Activated naive CD8-positive, alpha-beta T cell treated with anti-CD3 and anti-CD28 coated beads, Interleukin-2, amount 50 U/mL, for 16 hours (primary cell): ENCODE measurements at places on chromosomes 12 and 14.

- DNase-seq: no peak
Measured at GRCh38 chr14:51627313-51627712, 24.4 kb upstream of the FRMD6 start.

GRCh38 chr12:74365178-74365964, 172.3 kb upstream of the ATXN7L3B start:
- DNase-seq: no peak

DNA sequence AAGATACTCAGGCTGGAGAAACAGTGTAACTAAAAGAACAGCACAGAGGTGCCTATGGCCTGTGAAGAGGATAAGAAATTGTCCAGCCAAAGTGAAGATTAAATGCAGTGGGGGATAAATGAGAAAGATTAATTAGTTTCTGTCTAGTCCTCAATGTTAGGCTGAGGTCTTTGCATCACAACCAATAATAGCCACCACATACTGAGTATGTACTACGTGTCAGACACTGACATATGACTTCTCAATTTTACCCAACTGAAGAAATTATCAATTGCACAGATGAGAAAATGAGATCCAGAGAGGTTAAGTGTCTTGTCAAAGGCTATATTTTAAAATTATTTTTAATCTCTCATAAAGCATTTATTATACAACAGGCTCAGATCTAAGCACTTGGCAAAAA, 285.9 kb downstream of the PDZRN4 start:
- no peak for DNase-seq

DNA sequence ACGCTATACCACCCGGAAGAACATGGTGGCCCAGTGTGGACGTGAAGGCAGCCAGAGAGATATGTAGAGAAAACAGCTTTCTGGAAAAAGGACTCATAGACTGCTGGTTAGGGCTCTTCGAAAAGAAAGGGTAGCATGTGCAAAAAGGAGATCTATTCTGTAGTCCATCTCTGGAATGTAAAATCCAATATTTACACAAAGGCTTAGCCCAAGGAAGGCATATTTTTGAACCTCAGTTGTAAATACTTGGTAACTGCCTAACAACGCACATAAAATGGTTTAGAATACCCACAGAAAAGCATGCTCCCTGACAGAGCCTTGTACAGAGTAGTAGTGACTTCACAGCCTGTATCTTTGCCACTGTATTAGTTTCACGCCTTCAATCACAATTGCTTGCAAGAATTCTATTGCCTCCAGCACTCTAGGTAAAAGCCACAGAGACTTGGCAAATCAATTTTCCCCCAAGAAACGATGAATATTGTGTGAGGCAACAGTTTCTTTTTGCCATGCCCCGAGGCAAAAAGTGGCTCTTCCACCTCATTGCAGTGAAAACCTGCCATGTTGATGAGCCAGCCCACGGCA, 59.2 kb downstream of the TRIM9 start:
- no peak for DNase-seq

GRCh38 chr12:121005346-121005815, 10.9 kb downstream of the C12orf43 start:
- no peak for DNase-seq

- DNase-seq: no peak
Measured at GRCh38 chr12:104201238-104202001, 14.2 kb upstream of the TXNRD1 start.

DNA sequence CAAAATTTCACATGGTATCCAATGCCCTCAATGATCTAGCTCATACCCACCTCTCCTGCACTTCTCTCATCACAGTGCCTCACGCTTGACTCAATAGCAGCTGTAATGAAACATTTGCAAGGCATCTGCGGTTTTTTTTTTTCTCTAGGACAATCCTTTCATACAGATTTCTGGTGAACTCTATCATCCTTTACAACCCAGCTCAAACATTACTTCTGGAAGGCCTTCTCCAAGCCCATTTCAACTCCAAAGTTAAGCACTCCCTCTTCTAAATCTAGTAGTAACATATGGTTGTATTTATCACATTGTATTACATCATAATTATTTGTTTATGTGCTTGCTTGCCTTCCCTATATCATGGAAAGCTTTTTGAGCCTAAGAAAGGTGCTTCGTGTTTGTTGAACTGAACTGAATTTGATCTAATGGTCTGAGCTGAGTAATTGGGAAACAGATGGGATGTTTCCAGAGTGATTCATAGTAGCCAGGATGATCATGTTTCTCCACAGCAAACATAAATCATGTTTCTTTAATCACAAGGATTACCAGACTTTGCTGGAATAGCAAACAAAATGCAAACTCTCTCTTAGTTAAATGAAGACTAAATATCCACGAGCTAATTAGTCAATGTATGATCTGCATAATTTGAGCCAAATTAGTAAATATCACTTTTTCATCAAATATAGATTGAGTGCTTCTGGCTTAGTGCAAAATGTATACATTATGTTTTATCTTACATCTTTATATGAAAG, 14.3 kb downstream of the CFL2 start:
- no peak for DNase-seq

DNA sequence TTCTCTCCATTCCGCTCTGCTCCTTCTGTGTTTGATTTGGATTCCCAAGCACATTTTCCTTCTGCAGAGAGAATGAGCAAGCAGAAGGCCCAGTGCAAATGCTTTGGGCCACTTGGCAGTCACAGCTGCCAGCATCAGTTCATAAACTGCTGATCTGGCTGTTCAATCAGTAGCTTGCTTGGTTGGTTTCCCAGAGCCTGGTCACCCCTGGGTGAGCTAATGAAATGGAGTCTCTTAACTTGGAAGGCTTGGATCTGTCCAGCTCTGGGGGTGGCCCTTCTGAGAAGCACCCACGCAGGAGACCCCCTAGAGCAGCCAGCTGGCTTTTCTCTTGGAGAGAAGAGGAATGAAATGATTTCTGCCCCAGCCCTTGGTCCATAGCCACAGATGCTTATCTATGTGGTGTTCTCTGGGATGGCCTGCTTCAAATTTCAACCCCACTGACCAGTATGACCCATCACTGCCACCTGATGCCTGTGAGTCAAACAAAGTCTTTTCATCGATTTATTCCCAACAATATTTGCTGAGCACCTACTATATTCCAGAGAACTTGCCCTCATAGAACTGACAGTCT, 30.3 kb downstream of the FAIM2 start:
- no peak for DNase-seq

DNA sequence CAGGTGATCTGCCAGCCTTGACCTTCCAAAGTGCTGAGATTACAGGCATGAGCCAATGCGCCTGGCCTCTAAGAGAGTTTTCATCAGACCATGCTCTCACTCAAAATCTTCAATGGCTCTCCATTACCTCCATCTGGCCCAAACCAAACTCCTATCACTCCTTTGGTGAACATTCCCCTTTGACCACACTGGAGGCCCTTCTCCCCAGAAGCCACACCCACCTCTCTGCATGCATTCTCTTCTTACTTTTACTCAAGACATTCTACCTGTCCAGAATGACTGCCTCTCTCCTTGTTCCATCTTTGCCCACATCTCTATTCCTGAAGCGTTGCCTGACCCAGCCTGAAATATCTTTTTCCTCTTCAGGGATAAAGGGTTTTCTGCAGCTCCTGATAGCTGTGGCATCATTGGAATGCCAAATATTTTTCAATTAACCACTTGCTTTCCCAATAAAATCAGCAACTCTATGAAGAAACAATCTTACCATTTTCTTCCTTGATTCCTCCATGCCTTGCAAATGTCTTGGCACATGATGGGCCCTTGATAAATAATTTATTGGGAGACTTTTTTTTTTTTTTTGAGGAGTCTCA, 15.5 kb downstream of the PLEK2 start:
- DNase-seq: no peak

- no peak for DNase-seq
Measured at GRCh38 chr12:59396919-59397318, 198.9 kb upstream of the SLC16A7 start.

DNA sequence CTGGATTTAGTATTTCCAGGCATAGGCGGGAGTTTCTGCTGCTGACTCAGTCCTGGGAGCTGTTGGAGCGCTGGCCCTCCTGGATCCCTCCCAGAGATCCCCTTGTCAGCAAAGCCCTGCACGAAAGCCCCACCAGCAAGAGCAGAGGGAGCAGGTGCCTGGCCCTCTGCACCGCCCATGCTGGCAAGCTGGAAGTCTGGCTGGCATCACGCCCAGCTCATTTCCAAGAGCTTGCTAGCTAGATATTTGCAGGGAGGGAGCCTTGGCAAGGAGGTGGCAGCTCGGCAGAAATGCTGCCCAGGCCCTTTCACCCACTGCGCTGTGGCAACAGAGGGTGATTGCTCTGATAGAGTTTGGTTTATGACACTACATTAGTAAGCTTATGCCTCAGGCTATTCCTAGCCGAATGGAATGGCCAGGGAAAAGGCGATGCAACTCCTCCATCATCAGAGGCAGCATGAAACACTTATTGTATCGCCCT, 193.9 kb downstream of the EMP1 start:
- no peak for DNase-seq

GRCh38 chr14:53520078-53520928, 367.2 kb upstream of the DDHD1 start:
- no peak for DNase-seq

DNA sequence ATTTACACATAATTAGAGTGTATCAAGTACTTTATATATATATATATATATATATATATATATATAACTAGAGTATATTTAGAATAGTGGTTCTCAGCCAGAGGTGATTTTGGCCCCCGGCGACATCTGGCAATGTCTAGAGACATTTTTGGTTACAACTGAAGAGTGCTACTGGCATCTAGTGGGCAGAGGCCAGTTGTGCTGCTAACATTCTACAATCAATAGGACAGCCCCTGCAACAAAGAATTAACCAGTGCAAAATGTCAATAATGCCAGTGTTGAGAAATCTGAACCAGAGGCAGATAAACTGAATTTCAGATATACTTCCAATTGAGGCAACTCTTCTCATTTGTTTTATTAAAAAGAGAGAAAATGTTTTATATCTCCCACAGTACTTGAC, 8.9 kb downstream of the GTF2A1 start:
- no peak for DNase-seq

DNA sequence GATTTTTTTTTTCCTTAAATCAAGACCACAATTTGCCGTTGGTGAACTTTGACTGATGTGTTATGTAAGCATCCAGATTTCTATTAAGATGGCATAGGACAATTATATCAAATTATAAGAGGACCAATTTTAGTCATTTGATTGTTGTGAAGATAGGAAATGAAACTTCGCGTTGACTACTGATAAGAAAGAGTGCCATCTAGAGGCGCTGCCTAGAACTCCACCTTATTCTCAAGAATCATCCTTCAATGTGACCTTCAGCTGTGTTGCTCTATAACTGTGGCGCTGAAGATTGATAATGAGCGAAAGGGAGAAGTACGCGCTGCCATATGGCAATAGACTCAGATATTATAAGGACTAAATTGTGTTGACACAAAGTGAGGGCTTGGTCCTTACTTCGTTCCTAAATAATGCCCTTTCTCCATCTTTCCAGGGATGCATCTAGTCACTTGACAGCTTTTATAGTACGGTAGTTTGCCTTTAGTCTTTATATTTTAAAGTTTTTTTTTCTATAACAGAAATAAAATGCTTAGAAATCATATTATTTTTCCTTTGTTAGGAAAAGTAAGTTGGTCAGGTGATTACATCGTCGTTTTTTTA, 350.8 kb upstream of the STXBP6 start:
- no peak for DNase-seq
